WERI-Rb-1 (cell line): ENCODE measurements at places on chromosomes 4 and X.

GRCh38 chrX:153900831-153901752 lies 3.4 kb upstream of the AVPR2 start:
- DNase-seq = peak; percentile 78

DNA sequence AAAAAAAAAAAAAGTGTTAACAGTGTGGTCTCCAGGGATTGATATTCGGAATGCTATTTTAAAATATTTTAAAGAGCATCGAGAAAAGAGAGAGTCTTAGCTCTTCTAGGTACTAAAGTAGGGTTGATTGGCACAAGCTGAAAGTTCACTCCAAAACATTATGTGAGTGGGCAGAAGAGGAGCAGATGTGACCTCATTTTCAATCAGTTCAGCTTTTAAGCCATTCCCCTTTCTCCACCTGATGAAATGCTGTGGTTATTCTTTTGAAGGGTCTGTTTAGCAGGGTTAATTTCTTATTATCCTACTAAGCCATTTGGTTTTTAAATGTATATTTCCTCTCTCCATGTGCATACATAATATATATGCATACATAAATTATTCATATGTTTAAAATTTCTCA lies 69.2 kb downstream of the GALNT7 start:
- DNase-seq = no peak

DNA sequence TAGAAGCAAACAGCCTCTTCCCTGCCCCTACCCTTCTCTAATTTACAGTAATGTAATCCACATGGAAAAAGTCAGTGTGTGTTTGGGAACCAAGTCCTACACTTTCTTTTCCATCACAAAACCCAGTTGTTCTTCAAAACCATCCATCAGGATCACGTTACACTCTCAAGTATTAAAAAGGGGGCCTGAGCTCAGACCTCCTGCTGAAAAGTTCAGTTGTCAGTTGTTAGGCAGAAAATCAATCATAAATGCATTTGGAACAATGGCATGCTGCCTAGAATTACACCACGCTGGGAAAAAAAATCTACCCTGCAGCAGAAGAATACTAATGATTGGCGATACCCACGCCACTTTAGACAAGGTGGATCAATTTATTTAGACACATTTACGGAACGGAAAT lies 236.5 kb downstream of the PARM1 start:
- no peak for DNase-seq

- peak; percentile 28 for DNase-seq
Observed at GRCh38 chr4:189202182-189202868, 738.3 kb upstream of the FRG1 start.

- no peak for DNase-seq
Observed at GRCh38 chrX:28981952-28982351, 394.7 kb downstream of the IL1RAPL1 start.

DNA sequence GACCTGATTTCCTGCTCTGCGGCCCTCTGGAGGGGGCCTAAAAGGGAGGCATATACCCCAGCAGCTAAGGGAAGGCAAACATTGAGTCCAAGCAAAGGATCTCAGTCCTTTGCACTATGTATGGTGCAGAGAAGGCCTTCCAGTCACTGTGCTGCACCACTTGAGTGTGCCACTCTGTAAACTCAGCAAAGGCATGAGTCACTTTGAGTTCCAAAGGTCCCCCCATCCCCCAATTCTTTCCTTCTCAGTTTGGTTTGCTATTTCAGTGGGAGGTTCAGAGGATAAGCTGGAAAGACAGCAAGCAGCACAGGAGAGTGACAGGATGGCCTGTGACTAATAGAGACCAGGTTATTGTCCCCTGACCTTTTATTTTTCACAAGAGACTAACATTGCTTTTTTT lies 131.3 kb downstream of the FHDC1 start:
- no peak for DNase-seq

DNA sequence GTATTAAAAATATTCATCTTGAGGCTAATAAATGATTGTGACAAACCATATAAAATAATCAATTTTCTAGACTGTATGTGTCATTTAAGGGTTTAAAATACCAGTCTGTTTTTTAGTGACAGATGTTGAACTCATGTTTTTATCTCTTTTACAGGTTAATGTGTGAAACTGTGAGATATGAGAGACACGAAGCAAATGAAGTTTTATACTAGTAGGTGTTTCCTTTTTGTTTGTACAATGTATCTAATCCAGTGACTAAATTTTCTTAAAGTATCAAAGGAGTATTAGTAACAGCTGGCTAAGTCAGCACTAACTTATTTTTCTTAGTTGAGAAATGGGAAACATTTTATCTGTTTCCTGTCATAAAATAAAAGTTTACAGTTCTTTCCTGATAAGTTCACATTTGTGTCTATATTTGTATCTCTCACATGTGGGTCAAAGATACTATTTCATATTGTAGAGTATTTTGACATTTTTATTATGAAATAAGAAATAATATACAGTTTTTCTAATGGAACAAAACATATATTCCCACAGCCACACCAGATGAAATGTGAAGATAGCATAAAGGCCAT lies 90.3 kb downstream of the RAPGEF2 start:
- DNase-seq = no peak

DNA sequence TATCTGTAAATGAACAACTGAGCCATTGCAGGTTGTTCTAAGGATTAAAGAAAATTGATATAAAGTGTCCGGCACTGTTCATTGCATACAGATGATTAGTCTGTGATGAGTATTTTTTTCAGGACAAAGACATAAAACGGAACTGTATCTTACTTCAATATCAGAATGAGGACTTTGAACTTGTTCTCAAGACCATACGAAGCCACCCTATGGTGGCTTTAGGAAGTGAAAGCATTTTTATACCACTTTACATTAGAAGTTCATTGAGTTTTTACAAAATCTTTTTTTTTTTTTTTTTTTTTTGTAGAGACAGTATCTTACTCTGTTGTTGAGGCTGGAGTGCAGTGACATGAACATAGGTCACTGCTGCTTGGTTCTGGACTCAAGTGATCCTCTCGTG lies 45.2 kb upstream of the TRIM2 start:
- DNase-seq = no peak

DNA sequence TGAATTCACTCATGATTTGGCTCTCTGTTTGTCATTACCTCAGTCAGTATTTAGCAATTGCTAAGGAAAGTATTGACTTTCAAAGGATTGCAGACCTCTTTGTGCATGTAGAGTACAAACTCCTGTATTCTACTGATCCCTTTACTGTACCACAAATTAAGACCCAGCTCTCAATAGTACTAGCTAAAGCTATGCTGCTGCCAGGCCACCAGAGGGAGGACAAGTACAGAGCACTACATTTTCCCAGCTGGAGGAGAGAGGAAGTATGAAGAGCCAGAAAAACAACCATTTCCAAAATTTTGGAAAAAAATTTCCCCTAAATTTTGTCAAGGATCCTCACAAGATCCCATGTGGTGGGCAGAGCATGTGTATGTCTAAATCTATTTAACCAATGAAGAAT lies 175.0 kb upstream of the MTMR8 start:
- DNase-seq = no peak

DNA sequence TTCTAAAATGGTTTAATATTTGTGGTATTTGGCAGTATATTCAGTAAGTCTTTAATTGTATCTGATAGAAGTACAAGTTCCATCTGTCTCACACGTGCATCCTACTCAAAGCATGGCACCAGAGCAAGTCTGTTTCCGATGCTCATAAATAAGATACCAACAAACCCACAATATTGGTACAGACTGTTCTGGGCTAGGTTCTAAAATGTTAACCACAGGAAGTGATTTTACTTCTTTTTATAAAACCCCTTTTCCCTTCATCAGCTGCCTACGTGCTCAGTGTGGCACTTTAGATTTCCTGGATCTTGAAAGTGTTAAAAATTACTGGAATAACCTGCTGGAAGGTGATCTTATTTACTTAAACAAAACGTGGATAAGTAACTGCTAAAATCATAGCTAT lies 165.1 kb downstream of the CFAP299 start:
- DNase-seq = no peak
